ENCODE measurements at places on chromosomes 1 and 21.
A peak's percentile ranks its signal among the peaks of the same experiment; 100 is the strongest.

GRCh38 chr1:115669886-115670285, 28.1 kb downstream of the VANGL1 start:
- no peak for DNase-seq

DNA sequence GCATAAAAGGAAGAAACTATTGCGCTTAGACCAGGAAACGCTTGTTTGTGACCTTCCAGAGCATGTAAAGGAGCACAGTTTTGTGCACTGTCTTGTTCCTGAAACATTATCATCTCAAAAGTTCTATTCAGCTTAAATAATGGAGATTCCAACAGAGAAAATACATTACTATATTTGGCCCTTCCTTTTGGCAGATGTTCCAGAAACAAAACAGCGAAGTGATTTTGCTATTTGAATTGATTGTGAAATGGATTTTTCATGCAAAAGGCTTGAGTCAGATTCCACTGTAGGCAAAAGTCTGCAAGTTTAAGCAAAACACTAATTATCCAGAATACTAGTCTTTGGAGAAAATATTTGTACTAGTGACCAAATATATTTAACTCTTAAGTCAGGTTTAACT, 80.3 kb upstream of the PTBP2 start:
- DNase-seq = no peak

GRCh38 chr1:16116625-16117024, 39.2 kb downstream of the EPHA2 start:
- no peak for DNase-seq

DNA sequence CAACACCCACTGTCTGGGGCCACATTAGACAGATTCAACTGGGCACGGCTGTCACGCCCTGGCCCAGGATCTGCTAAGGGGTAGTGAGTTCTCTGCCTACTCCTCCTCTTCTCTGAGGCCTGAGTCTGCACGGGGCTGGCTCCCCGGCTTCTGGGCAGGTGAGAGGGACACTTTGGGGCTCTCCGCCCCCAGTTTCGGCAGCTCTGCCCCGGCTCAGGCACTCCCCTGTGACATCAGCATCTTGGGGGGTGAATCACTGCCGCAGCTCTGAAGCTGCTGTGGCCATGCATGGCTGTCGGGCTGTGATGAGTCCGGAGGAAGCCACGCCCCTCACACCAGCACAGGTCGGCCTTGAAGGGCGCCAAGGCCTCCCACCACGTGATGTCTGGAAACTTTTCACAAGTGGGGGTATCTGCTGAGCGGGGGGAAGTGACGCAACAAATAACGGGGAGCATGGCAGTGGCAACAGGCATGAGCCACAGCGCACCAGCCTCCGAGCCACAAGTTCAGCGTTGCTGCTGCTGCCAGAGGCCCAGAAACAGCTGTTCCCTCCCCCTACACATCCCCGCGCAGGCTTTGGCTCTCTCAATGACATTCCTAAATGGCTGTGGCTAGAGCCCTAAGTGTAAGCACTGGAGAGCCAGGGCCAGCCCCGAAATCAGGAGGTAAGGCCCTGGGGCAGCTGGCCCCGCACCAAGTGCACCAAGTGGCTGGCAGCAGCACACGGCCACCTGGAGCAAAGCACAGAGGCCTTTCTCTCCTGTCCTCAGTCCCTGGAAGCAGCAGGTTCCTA, 26.3 kb downstream of the ZBTB17 start:
- DNase-seq = peak; percentile 59

GRCh38 chr1:19957779-19958178, 21.6 kb downstream of the PLA2G2A start:
- no peak for DNase-seq

DNA sequence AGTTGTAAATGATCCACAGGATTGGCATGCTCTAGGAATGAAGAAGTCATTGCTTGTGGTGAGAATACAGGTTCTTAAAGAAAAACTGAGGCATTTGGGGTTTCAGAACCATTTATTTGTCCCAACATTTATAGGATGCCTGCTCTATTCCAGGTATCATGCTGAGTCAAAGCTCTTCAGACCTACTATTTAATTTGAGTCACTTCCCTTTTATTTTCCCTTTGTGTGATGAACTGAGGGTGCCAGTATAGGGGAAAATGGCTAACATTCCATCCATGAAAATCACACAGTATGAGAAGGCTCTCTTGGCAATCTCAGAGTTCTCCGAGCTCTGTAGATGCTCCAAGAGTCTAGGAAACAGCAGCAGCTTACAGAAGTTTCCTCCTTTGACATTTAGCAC, 110.4 kb downstream of the RNF220 start:
- no peak for DNase-seq

DNA sequence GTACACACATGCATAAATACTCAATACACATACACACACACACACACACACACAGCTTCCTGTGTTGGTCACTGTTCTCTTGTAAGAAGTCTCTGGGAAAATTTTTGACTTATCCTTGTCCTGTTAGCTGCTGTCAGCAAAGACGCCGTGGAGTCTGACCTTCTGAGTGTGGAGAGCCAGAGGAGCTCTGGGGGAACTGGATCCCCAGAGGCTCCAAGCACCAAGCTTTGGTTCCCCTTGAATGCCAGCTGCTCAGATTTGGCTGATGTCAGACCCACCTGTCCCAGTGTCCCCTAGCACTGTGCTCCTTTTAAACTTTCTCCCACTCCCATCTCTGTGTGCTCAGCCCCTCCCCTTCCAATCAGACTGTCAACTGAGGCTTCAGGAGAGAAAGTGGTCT, 319.1 kb downstream of the CAMTA1 start:
- no peak for DNase-seq

GRCh38 chr1:96028071-96028470, 693.5 kb upstream of the PTBP2 start:
- no peak for DNase-seq

- no peak for DNase-seq
Measured at GRCh38 chr21:32481875-32482408, 69.4 kb downstream of the EVA1C start.

- no peak for DNase-seq
Measured at GRCh38 chr1:157091668-157092273, 7.8 kb downstream of the ETV3L start.

DNA sequence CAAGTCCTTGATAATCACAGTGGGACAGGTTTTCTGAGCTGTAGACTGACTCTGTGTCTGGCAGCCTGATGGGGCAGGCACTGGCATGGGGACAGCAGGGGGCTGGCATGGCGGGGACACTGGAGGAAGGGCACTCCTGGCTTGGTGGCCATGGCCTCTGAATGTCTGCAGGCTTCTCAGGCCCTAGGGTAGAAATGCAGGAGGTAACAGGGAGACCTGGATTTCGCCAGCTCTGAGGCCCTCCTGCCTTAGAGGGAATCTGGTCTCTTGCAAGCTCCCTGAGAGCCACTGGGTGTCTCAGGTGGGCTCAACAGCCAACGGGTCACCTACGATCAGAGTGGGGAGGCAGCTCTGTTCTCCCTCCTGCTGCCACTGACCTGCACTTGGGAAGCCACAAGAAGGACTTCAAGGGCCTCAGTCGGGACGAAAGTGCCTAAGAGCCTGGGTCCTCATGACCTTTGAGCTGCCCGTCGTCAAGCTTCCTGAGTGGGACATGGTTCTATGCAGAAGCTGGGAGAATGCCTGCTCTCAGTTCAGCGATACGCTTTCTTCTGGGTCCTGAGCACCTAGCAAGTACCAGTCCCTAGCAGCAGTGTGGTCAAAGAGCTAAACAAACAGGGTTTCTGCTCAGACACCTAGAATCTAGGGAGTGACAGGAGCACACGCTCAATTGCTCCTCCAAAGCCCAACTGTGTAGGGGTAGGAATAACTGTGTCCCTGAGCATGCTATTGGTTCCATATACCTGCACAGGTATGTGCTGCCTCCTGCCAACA, 569.0 kb downstream of the PTPRU start:
- no peak for DNase-seq

GRCh38 chr1:220966473-220966872, 87.2 kb downstream of the HLX start:
- no peak for DNase-seq

DNA sequence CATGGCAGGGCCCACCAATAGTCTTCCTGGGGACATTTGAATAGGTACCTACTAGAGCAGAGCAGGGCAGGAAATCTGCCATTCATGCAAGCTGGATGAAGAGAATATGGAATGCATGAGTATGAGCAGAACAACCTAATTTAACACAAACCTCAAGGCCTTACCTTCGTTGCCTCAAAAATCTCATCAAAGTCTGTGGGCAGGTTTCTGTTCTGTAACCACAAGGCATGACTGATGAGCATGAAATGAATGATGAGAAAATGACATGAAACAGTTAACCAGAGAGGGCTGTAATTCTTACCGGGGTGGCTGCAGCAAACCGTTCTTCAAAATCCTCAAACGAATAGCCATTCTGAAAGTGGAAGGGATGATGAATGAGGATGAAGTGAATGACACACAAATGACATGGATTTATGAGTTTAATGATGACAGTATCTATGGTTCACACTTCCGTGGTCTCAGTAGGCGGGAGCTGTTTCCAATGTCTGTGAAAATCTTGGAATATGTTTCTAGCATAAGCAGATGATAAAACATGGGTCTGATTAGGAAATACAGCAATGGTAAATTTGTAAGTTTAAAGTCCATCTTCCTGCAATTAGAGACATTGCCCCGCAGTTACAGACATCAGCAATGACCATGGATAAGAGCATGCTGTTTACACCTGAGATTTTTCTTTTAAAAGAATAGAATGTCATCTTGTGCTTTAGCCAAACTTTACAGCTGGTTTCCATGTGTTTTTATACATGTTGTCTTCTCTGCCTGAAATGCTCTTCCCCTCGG, 67.6 kb upstream of the C8B start:
- no peak for DNase-seq

DNA sequence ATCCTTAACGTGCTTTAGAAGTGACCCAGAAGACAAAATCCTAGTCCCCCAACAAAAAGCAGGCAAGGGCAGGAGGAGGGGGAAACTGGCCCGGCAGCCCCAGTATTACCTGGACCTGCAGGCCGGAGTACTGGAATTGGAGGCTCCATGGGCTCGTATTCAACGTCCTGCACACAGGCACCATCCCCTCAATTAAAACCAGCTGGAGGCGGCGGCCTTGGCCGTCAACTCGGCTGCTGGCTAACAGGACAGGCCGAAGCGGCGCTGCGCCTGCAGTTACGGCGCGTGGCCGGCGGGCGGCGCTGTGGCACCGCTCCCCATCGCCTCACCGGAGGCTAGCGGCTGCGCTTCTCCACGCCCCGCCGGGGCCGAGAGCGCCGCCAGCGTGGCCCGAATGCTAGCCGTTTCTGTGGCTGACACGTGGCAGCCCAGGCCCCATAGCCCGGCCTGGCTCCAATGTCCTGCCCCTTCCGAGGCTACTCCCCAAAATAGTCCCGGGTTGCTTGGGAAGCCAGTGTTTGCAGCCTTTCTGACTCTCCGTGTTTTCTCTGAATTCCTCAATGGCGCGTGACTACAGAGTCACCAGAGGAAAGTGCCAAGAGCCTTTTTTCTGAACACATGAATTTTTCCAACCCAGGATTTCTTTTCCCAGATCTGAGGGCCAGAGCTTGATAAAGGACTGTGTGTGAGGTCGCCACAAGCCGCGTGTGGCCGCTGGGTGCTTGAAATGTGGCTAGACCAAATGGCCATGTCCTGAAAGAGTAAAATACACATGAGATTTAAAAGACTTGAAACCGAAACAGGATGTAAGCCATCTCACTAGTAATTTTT, 82.5 kb downstream of the HHIPL2 start:
- peak; percentile 93 for DNase-seq

DNA sequence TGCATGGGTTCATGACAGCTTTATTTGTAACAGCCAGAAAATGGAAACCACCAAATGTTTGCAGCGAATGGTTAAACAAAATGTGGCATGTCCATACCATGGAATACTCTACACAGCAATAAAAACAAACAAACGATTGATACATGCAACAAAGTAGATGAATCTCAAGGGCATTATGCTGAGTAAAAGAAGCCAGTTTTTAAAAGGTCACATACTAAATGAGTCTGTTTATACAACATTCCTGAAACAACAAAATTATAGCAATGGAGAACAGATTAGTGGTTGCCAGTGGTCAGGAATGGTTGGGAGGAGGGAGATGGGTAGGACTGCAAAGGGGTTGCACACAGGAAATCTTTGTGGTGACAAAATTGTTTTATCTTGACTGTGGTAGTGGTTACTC, 202.4 kb upstream of the UBE2U start:
- DNase-seq = no peak

- DNase-seq = peak; percentile 41
Measured at GRCh38 chr1:247407180-247407616, 8.8 kb upstream of the NLRP3 start.

GRCh38 chr1:20601129-20601825, 12.4 kb downstream of the CDA start:
- DNase-seq = no peak

DNA sequence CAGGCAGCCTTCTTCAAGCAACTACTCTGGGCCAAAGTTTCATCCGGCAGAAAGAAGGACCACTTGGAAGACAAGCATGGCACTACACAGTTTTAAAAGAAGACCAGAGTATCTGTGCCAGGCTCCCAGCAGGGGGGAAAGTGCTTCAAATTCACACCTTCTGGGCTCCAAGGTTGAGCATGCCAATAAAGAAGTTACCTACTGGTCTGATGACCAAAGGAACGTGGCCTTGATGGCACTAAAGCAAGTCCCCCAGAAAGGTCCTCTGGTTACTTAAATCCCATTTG, 73.5 kb downstream of the CD46 start:
- no peak for DNase-seq

DNA sequence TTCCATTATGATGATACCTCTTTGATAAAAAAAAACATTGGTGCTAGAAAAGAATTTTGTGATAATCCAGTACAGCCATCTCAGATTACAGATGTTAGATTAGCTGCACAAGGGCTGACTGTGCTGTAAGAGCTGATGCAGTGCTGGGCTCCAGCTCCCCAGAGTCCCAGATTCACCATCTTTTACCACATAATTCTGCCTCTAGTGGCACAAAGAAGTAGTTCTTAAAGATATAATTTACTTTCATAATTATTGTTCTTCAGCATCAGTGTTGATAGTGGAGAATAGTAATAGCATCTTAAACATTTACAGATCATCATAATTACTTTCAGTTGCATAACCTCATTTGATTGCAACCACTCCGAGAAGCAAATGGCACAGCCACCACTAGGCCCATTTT, 262.1 kb downstream of the BRINP2 start:
- no peak for DNase-seq

DNA sequence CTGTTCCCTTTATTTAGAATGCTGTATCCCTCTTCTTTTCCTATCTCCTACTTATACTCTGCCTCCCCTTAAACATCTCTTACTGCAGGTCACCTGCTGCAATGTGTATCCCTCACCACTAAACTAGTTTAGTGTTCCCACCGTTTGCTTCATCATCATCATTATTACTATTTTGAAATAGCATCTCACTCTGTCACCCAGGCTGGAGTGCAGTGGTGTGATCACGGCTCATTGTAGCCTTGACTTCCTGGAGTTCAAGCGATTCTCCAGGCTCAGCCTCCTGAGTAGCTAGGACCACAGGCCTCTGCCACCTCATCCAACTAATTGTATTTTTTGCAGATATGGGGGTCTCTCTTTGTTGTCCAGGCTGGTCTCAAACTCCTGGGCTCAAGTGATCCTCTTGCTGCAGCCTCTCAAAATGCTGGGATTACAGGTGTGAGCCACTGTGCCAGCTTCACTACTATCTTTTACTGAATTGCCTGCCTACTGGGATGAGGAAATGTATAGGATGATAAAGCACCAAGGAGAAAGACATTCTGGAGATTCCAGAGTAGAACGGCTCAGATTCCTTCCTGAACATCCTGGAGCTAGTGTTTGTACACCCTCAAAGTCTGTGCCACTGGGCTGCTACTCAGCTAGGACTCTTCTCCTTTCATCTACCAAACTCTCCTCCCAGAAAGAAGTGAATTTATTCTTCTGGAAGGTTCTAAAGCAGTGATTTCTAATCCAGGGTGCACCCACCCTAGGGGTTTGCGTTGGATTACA, 8.6 kb upstream of the IFNAR1 start:
- DNase-seq = no peak
